ENCODE measurements at places on chromosomes 7 and 10.

DNA sequence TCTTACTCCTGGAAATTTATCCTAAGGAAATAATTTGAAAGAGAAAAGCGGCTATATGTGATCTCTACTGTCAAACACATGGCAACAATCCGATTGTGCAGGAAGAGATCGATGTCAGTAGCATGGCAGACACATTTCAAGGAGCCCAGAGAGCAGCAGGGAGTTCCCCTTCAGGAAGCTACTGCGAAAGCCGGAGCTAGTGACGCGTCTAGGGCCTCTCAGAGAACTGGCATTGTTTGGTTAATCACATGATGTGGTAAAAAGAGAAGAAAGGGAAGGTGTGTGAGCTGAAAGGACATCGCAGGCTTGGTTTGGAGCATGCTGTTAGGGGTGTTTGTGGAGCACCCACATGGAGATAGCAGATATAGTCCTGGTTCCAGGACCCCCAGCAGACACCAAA, 74.9 kb downstream of the BEND7 start:
- no peak for DNase-seq

GRCh38 chr7:152078786-152079185, 53.3 kb downstream of the GALNT11 start:
- DNase-seq = no peak

DNA sequence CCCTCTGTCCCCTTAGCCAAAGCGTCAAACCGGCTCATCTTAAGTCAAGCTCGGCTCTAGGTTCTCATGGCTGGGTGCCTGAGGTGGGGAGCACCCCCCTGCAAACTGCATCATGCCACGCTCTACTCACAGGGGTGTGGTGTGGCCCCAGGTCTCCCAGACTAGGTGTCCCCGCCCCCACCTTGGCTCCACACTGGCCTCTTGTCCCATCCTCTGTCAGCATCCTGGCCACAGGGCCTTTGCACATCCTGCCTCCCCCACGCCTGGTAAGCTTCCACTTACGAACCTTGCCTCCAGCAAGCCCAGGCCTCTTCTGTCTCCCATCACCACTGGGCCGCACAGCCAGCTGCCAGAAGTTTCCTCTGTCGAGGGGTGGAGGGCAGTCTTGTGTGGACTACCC, 20.2 kb upstream of the GRIFIN start:
- no peak for DNase-seq

DNA sequence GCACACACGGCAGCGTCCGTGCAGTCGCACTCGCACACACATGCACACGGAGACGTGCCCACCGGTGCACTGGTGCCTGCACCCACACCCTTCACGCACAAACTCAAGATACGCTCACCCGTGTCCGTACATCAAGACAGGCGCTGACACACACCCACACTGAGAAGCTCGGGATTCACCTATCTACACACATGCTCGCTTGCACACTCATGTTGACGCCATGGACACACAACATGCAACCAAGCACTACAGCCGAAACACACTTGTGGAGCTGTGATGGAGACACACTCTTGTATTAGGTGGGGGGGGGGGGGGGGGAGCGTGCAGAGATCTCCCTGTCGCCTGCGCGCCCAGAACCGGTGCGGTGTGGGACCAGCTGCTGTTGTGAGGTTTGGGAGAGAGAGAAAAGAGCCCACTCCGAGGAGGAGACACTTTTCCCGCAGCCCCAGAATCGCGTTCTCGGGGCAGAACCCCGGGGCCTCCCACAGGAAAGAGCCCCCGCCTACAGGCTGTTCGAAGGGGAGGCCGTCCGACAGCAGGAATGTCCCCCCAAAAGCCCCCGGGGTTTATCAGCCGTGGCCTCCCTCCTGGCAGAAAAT, 605 bp upstream of the NFKB2 start:
- no peak for DNase-seq

DNA sequence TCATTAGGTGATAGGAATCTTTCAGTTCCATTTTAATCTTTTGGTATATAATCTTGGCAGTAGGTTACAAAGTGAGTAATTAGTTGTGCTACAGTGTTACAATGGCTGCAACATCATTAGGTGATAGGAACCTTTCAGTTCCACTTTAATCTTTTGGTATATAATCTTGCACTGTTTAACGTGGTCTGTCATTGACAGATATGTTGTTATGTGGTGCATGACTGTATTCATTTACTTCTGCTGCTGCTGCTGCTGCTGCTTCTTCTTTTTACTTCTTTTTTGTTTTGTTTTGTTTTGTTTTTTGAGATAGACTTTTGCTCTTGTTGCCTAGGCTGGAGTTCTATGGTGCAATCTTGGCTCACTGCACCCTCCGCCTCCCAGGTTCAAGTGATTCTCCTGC, 28.6 kb downstream of the ST7 start:
- DNase-seq = no peak

DNA sequence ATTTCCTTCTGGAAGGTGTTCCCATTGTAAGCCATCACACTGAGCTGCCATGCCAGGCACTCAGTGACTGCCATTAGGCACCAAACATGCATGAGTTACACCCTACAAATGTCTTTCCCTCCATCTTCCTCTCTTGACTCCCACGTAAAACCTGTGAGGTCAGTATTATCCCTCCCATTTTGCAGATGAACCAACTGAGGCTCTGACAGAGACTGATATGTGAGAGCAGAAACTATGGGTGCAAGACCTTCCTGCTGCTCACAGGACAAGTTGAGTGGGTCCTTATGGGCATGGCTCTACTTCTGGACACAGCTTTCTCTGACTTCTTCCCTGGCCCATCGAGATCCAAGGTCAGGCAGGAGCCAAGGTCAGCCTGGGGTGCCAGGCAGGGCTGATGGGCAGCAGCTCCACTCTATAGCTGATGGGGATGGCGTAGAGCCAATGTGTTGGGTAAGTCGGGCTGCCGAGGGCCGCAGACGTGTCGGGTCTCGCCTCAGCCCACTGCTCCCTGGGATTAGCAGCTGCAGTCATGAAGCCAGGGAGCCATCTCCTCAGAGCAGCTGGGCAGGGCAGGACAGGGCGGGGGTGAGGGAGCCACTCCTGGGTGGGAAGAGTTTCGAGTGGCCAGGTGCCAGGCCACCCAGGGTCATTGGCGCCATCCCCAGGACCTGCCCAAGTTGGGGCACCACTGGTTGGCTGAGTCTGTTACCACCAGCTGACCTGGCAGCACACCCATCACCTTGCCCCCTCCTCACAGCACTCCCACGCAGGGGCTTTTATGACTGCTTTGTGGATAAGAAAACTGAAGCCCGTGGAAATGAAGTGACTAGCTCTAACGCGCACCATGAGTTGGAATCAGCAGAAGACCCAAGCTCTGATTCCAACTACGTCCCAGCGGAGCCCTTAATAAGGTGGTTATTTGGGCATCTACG, 117.8 kb upstream of the ZMIZ1 start:
- no peak for DNase-seq

DNA sequence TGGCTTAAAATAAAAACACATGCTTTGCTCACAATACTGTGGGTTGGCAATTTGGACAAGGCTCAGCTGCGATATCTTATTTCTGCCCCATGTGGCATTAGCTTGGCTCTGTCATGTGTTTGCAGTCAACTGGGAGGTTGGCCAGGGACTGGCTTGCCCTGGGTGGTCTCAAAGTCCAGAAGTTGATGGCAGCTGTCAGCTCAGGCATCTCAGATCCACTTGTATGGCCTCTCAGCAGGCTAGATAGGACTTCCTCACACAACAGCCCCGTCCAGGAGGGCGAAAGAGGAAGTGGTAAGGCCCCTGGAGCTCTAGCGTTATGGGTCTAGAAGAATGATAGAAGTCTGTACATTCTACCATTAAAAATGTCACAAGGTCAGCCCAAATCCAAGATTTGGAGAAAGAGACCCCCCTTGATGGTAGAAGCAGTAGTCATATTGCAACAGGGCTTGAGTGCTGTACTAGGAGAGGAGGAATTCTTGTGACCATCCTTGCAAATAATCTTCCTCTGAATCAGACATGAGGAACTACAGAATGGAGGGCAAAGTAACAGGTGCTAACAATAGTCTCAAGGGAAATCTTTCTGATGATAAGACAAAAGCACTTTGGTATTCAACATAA, 166.2 kb downstream of the FAM107B start:
- DNase-seq = no peak

DNA sequence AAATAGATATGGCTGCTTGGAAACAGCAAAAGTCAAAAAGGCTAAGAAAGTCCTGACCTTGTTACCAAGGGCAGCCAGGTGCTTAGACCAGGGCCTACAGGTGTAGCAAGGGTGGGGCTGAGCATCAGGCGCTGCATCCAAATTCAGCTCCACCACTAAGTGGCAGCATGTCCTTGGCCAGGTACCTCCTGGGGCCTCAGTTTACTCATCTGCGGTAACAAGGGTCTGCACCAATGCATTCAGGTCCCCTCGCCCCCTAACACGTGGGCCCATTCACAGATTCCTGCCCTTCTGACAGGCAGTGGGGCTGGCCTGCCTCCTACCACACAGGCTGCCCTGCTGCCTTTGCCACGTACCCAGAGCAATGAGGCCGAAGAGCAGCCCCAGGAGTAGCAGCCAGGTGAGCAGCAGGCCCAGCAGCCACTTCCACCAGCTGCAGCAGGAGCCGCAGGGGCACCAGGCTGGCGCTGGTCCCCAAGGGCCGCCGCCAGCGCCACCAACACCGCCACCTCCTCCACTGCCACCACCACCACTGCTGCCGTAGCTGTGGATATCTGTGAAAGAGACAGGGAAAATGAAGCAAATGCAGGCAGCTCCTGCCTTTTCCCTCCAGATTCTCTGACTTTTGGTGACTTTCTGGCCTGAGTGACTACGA, 28.9 kb downstream of the COL17A1 start:
- peak; percentile 40 for DNase-seq

DNA sequence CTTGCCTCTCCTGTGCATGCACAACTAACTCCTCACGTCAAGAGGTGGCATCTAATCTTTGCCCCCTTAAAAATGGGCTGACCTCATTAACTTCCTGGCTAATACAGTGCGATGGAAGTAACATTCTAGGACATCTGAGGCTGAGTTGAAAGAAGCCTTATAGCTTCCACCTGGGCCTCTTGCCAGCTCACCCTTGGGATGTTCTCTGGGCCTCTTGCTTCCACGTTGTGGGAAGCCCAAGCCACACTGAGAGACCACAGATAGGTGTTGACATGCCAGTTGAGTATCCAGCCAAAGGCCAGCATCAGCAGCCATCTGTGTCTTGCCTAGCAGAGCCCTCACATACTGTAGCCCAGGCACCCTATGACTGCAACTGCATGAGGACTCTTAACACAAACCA, 60.8 kb upstream of the GDF10 start:
- no peak for DNase-seq

DNA sequence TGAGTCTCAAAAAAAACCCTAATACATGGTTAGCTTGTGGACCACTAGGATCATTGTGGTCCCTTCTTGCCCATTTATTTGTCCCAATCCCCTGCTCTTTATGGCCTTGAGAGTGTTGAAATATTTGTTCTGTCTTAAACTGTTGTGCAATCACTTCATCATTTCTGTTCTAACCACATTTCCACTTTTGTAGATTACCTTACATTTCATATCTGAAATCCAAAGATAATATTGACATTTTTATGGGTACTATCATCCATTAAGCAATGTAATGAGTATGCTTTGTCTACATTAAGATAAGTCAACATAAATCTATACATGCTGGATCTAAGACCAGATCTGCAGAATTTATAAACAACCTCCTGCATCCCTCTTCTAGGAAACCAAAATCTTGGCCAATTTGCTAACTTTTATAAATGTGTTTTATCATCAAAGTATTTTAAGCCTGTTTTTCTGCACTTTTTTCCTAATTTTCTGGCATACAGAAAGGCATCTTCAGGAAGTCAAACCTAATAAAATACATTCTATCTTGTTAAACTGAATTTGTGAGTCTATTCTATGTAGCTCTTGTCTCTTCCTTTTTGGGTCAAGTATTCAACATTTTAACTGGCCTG, 359.4 kb upstream of the CELF2 start:
- DNase-seq = no peak

- DNase-seq = no peak
These were observed 32.2 kb downstream of the PHTF2 start for GRCh38 chr7:77830649-77831355.

GRCh38 chr7:20513341-20513740, 102.1 kb upstream of the ABCB5 start:
- DNase-seq = no peak

- DNase-seq = no peak
These were observed 288.7 kb upstream of the AUTS2 start for GRCh38 chr7:69309601-69310000.

GRCh38 chr10:75434291-75434690, 2.9 kb downstream of the LRMDA start:
- DNase-seq = no peak

- DNase-seq = peak; percentile 71
These were observed 1.4 kb upstream of the KLF6 start for GRCh38 chr10:3786295-3787015.

- no peak for DNase-seq
These were observed 523.2 kb upstream of the SORCS1 start for GRCh38 chr10:107687701-107688100.

GRCh38 chr10:13450069-13450468, 78.7 kb downstream of the BEND7 start:
- no peak for DNase-seq

DNA sequence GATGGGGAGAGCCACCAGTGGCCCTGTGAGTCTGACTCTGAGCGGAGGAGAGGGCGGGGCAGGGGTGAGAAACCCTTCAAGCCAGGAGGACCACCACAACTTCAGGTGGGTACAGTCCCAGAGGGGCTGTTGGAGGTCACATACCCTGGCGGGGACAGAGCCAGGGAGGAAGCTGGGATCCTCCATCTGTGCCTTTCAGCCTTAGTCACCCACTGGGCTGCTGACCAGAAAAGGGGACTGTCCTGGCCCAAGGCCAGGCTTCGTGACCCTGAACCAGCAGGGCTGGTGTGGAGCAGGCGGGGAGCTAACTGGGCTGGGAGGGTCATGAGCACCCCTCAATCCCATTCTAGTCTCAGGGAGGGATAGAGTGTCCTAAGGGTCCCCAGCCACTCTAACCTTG, 1.5 kb upstream of the CALHM3 start:
- DNase-seq = no peak

- no peak for DNase-seq
These were observed 45.2 kb downstream of the FAM171A1 start for GRCh38 chr10:15325944-15326284.

GRCh38 chr7:96532428-96532935, 177.2 kb downstream of the SEM1 start:
- DNase-seq = no peak

DNA sequence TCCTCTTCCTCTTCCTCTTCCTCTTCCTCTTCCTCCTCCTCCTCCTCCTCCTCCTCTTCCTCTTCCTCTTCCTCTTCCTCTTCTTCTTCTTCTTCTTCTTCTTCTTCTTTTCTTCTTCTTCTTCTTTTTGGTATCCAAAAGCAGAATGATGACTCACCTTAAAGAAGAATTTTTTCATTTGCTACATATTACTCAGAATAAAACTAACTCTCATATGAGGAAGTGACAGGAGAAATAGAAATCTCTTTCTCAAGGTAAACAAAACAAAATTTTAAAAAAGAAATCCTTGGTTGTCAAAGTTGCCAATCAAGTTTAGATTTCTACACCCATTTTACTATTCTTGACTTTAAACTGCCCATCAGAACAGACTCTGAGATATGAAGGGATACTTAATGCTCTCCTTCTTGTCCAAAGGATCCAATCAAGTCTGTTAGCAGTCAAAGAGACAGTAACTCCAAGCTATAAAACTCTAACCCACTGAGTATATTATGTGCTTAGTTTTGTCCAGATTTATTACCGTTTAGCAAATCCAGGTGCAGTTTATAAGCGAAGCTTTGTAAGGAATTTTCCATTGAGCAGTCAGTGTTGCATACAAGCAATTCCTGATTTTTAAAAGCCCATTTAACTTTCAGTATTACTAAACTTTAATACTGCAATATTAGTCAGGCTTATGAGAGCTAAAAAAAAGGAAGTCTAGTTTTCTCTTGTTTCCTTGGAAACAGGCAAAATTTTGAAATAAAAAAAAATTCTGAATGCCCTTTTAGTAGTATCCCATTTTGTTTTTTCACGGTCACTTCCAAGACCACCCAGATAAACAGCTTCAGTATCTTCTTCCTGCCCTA, 43.1 kb upstream of the SNX13 start:
- no peak for DNase-seq
